Omental fat pad (tissue), 4 donors: ENCODE measurements at places on chromosomes 16 and 17.

- no peak for DNase-seq
Measured at GRCh38 chr16:82681592-82681991, 54.8 kb downstream of the CDH13 start.

DNA sequence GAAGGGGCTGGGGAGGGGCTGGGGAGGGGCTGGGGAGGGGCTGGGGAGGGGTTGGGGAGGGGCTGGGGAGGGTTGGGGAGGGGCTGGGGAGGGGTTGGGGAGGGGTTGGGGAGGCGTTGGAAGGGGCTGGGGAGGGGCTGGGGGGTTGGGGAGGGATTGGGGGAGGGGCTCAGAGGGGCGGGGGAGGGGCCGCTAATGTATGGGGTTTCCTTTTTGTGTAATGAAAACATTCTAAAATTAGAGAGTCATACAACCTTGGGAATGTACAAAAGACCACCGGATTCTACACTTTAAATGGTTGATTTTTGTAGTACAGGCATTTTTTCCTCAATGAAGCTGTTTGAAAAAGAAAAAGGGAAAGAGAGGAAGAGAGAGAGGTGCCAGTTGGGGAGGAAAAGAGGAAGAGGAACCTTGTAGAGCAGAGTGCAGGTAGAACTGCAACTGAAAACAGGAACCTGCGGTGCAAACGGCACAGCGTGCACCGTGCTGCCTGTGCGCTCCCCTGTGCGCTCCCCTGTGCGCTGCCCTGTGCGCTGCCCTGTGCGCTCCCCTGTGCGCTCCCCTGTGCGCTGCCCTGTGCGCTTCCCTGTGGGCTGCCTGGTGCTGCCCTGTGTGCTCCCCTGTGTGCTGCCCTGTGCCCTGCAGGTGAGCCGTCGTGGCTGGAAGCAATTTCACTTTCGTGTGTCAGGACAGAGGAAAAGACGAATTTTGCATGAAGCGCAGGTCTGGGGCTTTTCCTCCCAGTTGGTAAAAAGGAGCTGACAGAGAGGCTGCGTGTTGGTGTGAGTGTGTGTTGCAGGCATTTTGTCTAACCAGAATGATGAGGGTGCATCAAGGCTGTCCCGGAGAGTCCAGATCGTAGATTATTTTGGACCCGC, 40.8 kb downstream of the METRNL start:
- DNase-seq: no peak

DNA sequence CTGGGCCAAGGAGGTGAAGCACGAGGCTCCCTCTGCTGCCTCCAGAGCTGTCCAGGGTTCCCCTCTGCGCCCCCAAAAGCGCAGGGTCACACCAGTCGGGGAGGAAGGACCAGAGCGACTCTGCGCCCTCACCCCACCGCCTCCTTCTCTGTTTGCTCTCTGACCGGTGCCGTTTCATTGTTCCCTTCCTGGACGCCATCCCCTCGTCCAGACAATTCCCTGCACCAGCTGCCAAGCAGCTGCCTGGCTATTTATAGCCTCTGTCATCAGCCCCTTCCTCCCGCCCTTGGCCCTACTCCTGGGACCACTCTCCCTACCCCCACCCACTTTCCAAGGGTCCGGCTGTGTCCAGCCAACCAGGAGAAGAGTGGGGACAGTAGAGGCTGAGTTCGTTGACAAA, 68.8 kb upstream of the CREBBP start:
- no peak for DNase-seq

DNA sequence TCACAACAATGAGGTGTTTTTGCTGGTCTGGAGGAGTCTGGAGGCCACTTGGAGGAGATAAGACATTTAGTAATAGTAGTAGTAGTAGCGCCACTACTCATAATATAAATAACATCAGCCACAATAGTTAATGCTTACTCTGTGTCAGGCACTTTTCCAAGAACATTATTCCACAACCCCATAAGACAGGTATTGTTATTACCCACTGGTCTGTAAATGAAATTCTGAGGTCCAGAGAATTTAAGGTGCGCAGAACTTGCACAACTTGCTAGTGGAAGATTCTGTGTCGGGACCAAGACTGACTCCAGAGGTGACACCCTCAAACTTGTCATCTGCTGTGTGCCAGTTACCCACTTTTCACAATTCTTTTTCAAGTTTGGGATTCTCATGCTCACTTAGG, 106.5 kb downstream of the MRM1 start:
- DNase-seq: no peak

DNA sequence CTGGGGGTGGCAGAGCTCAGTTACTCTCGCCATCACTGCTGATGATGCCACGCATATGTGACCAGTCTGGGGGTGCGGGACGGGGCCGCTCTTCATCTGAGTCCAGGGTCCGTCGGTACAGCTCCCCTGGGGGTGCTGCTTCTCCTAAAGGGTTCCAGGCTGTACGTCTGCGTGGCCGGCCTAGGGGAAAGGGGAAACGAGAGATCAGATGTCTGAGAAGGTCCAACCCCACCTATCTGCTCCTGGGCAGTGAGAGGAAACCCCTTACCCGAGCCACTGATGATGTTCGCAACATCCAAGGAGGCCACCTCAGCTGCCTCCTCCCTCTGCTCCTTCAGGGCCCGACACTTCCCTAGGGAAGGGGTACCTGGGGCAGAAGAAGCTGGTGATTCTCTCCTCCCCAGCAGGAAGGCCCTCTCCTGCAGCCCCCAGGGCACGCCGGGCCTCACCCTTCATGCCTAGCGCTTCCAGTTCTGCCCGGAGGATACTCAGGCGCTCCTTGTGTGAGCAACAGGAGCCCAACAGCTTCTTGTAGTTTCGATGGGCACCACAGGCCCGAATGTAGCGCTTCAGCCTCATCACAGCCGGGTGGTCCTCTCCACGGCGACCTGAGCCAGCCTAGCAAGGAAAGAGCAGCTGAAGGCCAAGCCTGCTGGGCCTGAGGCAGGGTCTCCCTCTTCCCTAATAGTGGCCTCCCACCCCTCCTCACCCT, 2.1 kb downstream of the HIRIP3 start:
- no peak for DNase-seq

DNA sequence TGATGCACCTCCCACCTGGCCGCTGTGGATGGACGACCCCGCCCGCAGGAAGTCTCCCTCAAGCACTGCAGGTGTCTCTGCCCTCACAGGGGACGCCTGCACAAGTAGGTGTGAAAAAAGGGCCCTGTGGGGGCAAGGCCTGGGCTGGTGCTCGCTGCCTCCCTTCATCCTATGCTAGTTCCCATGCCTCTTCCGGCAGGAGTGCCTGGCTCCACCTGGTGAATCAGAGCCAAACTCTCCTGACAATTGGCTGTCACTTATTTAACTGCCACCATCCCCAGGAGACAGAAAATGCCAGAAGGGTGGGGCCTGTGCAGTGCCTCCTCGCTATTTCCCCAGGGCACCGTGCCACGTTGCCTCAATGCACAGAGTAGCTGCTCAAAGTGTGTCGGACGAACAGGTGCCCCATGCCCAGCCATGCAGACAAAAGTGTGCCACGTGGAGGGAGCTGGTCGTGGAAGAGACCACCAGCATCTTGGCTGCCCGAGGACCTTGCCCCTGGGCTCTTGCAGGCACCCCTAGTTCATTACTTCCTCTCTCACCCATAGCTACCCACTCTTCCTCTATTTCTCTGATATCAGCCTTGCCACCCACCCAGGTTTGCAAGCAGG, 170.7 kb downstream of the SEC14L1 start:
- DNase-seq: no peak

- DNase-seq: no peak
Measured at GRCh38 chr16:47956916-47957315, 198.9 kb downstream of the ABCC12 start.

DNA sequence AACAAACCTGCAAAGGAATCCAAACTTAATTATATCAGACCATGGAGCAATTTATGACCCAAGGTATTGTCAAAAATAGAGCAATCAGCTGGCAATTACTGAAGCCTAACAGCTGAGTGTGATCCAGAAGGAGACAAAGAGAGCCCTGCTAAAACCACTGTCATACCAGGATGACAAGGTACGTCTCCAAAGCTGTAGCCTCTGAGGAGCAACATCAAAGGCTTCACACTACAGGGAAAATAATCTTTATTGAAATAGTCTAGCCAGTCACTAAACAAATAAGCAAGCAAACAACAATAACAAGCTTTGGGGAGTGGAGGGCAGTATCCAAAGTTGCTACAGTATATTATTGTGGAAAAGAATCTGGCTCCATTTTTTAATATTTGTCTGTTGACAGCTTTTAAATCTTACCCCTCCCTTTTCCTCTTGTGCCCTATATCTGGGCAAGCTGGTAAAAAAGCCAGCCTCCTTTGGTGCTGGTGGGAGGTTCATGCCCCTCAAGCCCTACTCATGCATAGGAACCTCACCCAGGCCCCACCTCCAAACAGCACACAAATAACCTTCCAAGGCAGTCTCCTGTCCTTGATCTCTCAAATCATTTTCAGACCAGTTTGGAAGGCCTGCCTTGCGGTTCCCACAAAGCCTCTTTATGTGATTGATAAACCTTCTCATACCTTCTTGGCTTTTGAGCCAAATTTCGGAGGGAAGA, 73.7 kb downstream of the ITFG1 start:
- no peak for DNase-seq

DNA sequence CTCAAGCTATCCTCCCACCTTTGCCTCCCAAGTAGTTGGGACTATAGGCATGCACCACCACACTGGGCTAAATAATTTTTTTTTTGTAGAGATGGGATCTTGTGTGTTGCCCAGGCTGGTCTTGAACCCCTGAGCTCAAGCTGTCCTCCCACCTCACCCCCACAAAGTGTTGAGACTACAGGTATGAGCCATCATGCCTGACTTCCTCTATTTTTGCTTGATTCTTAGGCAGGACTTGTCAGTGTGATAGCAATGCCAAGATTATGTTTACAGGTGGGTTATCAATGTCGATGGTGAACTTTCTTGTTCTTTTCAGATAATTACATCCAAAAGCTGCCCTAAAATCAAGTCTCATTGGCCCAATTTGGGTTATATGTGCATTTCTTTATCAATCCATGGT, 96.9 kb downstream of the HS3ST4 start:
- no peak for DNase-seq

- no peak for DNase-seq
Measured at GRCh38 chr16:24944206-24944605, 71.0 kb downstream of the ARHGAP17 start.

- DNase-seq: no peak
Measured at GRCh38 chr17:63819131-63819530, 8.1 kb upstream of the PSMC5 start.

DNA sequence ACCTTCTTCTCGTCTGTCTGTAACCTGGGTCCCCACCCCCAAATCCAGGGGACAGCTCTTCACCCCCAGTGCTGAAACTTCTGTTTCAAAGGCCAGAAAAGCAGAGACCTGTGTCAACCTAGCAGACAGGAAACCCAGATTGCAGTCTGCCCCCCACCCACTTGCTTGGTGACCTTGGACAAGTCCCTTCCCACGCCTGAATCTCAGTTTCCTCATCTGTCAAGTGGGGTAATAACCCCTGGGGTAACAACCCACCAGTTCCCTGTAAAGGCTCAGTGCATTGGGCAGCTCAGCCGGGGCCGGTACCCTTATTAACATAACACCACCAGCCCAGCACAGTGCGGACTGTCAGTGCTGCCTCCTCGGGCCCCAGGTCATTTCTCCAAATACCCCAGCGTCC, 1.3 kb downstream of the STX1B start:
- no peak for DNase-seq

GRCh38 chr17:34201225-34201624, 53.9 kb upstream of the CCL2 start:
- no peak for DNase-seq

DNA sequence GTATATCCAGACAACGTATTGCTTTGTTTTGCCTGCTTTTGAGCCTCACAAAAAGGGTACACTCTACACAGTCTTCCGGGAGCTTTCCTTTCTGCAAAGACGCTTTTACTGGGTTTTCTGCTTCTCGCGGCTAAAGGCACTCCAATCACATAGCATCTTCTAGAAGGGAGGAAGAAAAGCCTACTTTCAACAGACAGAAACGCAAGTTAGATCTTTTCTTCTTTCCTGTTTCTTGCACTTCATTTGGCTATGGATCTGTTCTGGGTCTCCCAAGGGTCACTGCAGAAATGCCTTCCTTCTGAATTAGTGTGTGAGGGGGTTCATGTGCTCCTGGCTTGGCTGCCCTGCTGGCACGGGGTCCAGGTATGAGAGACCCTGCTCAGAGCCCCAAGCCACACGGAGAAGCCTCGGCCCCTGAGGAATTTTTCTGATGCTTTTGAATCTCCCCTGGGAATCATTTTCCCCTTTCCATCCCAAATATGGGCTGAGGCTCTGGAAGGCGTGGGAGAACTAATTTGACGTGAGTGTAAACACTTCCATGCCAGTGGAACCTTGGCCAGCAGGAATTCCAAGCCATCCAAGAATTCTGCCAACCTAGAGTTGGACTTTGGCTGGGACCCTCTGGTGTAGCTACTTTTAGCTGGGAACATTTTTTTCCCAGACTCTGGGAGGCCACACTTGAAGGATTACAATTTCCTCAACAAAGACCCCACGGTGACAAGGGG, 49.6 kb upstream of the NKD1 start:
- no peak for DNase-seq

DNA sequence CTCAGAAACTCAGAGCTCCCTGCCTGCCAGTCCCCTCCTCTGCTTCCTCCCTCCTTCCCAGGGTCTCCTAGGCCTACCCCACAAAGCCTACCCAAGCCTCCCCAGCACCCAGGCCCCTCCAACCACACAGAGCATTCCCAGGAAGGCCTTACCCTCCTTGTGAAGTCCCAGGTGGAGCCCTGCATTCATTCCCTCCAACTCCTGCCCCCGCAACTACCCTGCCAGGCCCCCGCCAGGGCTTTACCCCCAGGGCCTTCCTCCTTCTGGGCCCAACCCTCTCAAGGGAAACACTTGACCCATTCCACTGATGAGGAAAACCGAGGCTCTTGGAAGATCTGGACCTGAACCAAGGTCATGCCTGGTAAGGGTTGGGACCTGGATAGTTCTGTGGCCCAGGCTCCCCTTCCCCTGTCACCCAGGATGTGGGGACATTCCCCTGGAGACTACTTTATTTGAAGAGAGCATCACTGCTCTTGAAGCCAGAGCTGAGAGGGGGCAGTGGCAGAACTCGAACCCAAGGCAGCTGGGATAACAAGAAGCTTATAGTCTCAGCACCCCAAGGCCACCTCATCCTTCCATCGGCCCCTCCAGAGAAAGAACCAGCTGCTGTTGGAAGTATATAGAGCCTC, 12.5 kb downstream of the PLLP start:
- no peak for DNase-seq

DNA sequence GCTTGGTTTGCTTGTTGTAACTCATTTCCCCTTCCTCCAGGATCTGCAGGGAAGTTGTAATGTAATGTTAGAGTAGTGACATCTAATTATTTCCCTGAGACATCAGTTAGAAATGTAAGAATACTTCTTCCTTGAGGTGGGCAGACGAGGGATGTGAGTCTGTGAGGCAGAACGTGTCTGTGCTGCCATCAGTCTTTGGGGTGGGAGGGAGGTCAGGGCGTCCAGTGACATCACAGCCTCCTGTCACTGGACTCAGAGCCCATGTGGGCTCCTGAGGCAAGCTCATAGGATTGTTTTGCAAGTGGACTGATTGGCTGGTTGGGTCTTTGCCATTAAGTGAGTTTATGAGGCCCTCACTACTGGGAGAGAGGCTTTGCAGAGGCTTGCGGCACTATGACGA, 188.8 kb downstream of the CCDC182 start:
- DNase-seq: no peak
